ENCODE measurements at places on chromosomes 3 and 15. TPM values are rescaled to one million over a fixed set of nuclear protein-coding genes. Genes with fewer than 3 reads are reported as not detected.

- no peak for DNase-seq
Observed at GRCh38 chr15:77749236-77749997, 116.7 kb upstream of the LINGO1 start.

GRCh38 chr15:89205991-89206585 lies 15.3 kb downstream of the RLBP1 start:
- DNase-seq: no peak

DNA sequence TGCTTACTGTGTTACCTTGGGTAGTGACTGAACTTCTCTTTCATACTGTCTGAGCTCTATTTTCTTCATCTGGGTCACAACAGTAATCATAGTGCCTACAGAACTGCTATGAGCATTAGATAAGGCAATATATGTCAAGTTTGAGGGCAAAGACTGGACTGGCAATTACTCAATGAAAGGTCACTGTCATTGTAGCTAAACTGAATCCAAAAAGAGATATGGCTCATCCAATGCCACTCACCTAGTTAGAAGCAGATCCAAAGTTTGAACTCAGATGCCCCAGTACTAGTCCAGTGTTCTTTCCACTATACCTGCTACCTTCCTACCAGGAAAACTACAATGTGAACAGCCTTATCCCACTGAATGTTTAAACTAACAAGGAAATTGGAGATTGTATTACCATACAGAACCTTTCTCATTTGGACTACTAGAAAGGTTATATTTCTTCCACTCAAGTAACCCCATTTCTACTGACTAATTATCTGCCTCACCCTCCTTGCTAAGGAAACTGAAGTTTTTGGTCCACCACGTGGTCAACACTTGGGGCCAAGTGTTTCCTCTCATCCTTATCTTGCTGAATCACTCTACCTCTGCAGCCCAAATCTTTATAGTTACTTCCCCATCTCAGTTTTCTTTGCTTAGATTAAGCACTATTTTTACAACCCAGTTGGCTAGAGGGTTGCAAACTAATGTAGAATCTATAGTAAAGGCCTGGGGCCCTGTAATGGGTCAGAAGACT lies 202.3 kb upstream of the LPP start:
- DNase-seq: no peak

GRCh38 chr3:114392831-114393230 lies 99.0 kb downstream of the TIGIT start:
- no peak for DNase-seq

- no peak for DNase-seq
Observed at GRCh38 chr3:171954690-171955383, 84.5 kb upstream of the FNDC3B start.

DNA sequence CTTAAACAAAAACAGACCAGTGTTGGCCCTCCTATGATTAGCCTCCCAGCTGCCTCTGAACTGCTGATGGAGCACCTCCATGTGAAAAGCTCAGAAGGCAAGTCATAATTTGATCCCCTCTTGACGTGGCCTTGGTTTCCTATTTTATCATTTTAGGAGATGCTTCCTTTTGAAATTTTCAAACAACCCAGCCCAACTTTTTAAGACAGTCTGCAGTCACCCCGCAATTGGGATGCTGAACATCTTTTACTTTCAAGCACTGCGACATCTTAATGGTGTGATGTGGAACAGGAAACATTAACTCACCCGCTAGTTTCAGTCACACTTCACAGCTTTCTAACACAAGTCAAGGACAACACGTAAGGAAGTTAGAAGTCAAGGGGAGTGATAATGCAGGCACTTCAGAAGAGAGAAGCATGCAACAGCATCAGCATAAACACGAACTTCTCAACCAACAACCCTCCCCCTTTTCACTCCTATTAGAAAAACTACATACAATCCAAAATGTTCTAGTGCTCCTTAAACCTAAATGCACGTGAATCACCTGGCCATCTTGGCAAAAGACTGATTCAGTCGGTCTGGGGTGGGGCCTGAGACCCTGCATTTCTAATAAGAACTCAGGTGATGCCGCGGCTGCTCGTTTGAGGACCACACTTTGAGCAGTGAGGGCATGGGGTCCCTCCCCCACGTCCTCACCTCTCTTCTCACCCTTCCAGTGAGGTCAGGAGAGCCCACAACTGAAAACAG lies 161.5 kb downstream of the FOXP1 start:
- no peak for DNase-seq

DNA sequence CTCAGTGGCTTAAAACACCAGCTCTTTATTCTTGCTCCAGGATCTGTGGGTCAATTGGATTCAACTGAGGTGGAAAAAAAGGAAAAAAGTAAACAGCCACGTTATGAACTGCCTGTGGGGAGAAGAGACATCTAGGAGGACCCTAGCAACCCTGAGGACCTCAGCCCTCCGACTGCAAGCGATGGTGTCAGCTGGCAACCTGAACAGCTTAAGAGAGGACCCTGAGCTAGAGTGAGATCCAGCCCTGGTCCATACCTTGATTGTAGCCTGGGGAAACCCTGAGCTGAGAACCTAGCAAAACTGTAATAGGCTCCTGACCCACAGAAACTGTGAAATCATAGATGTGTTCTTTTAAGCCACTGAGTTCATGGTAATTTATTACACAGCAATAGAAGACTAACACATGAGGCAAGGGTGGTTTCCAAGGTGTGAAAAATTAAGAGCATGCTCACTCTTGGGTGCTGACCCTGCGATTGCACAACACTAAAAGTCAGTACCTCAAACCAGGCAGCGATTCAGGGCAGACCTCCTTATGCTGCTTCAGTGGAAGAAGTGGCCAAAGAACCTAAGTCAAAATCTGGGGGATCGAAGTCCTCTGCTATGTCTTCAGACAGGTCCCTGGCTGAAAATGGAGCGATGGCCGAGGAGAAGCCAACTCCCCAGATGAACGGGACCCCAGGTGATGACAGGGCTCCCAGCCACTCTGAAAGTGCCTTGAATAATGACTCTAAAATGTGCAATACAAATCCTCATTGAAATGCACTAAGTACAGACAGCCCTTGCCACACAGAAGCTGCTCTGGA lies 57.7 kb downstream of the GASK1A start:
- DNase-seq: no peak

DNA sequence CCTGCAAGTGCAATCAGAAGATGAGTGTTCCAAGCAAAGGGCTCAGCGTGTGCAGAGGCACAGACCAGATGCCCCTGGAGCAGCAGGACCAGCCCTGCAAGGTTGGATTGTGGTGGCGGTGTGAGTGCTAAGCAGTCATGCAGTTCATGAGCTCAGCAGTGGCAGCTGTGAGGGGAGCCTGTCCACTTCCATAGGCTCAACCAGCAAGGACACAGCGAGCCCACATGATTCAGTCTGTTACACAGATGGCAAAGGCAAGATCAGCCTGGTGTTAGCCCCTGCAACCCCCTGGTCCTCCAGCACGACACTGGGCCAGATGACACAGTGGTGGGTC lies 95.9 kb upstream of the PRR23E start:
- no peak for DNase-seq

DNA sequence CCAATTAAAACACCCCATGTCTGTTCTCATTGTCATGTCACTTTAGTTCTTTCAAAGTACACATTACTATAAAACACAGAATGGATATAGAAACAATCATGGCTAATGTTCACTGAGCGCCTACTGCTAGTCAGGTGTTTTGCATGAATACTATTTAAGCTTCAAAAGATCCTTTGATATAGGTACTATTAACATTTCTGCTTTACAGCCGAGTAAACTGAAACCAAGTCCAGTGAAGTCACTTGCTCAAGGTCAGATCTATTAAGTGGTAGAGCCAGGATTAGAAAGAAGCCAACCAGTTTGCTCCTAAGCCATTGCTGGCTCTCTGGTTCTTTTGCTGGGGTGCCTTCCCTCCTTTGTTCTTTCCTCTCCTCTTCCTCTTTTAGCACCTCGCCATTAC lies 32.4 kb upstream of the NMNAT3 start:
- no peak for DNase-seq

- no peak for DNase-seq
Observed at GRCh38 chr3:183896610-183897009, 11.9 kb upstream of the PARL start.

GRCh38 chr15:90099072-90099867 lies 3.0 kb downstream of the IDH2 start:
- no peak for DNase-seq

DNA sequence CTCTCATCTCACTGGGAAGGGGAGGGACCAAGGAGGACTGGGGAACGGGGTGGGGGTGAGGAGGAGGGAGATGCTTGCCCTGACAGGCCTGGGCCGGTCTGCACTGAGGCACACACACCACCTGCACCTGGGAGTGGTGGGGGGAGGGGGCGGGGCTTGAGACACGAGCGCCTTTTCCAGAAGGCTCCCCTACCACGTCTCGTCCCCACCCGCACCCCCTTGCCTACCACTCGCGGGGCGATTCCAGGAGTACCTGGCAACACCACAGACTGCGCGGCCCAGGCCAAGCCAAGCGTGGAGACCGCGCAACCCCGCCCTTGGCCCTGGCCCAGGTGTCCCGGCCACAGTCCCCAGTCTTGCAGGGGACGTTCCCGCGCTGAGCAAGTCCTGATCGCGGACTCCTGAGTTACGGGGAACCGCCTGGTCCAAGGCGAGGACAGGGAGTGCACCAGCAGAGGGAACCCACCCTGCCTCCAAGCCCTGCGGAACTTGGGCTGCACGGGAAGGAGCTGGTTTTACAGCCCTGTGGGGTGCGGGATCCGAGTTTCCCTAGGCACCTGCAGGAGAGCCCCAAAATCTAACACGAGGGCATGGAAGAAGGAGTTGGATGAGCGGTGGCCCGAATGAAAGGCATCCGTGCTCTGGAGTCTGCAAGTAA lies 68.1 kb upstream of the SH3GL3 start:
- no peak for DNase-seq

The SUCNR1 gene
- 1.1 TPM for total RNA-seq

The ANKRD34C gene
- total RNA-seq: not detected

The GPR176 gene
- 23.9 TPM for total RNA-seq

The LRRN1 gene
- 1.8 TPM for total RNA-seq

The OXTR gene
- 0.13 TPM for total RNA-seq

Data from omental fat pad (tissue), 4 donors.